ENCODE measurements at places on chromosomes 2 and 18.

DNA sequence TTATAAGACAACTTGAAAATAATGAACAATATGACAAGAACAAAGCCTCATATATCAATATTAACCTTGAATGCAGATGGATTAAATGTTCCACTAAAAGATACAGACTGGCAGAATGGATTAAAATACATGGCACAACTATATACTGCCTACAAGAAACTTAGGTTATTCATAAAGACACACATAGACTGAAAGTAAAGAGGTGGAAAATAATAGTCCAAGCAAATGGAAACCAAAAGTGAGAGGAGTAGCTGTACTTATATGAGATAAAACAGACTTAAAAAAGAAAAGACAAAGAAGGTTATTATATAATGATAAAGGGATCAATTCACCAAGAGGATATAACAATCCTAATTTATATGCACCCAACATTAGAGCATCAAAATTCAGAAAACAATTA lies 18.2 kb downstream of the LMAN1 start:
- no peak for DNase-seq

DNA sequence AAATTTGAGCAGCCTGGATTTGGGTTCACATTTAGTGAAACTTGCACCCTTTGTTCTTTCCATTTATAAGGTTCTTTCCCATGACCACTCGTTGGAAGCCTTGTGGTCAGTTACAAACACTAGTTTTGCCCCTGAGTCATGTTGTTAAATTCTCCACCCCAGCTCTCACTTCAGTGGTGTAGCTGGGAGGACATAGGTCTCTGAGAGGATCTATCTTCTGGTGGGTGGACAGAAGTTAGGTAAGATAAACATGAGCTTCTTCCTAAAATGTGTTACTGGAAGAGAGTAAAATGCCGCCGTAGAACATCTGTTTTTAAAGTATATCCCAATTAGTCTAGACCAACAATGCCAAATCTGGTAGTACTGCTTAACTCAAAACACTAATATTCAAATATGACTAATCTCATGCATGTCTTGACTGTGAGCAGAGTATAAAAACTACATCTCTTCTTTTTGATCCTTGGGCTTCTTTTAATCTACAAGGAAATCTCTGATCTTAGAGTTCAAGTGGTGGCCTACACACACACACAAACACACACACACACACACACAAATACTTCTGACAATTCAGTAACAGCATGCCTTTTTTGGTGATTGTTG lies 162.6 kb upstream of the FN1 start:
- DNase-seq, result no peak

DNA sequence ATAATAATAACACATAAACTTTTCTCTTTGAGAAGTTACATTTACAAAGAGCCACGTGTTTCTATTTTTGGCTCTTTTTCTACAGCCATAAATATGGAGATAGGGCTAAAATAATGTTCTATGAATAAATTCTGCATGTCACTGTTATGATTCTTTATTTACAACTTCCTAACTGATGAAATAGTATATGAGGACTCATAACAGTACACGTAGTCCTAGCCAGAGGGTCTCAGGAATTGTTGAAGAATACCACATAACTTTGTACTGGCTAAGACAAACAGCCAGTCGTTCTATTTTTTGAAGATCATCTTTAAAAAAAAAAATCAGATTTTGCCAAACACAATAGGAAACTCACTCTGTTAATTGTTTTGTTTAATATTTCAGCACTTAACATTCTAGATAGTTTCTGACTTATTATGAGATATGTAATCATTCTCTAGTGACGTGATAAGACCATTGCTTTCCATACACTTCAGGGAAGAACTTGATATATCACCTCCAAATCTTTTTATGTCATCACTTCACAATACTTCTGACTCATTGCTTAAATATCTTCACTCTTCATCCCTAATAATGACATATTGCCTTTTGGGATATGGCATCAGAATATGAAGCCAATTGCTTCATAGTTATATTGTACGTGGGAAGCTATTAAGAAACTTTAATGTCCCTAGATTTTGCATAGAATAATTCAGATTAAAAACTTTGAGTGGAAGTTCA lies 256.1 kb downstream of the XIRP2 start:
- no peak for DNase-seq

DNA sequence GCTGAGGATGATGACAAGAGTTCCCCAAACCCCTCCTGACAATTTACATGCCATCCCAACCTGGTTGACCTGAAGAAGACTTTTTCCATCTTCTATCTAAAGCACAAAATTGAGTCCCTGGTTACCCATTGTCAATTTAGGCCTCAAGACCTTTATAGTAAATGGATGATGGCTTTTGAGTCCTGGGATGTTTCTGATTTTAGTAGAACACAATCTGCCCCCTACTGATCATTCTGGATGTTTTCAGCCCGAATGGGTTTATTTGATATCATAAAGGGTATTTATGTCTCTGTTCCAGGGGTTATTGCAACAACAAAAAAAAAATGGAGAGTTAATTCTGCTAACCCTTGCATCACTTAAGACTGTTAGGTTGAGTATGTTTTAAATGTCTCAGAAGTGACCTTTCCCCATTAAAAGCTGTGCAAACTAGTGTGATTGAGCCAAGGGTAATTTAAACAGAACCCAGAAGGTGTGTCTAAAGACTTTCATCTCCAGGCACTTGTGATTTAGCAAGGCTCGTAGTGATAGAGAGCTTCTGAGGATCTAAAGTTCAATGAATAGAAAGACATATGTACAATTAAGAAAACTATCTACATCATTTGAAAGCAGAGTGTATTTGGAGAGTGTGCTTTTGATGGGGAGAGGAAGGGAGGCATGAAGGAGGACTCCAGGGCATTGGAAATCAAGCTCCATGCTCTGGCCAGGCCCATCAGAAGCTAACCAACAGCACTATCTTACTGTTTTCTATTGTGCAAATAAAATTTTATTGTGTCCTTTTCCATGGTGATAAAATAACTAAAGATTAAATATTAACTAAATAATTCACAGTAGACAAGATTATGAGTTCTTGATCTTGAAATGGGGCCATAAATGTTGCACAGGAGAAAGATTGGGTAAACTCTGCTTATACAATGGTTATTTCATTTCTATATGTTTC lies 96.6 kb upstream of the NOSTRIN start:
- DNase-seq, result no peak

- no peak for DNase-seq
These were observed 24.8 kb upstream of the STAT1 start for GRCh38 chr2:191038741-191039140.

- no peak for DNase-seq
These were observed 471.1 kb upstream of the FAM98A start for GRCh38 chr2:34070196-34070595.

DNA sequence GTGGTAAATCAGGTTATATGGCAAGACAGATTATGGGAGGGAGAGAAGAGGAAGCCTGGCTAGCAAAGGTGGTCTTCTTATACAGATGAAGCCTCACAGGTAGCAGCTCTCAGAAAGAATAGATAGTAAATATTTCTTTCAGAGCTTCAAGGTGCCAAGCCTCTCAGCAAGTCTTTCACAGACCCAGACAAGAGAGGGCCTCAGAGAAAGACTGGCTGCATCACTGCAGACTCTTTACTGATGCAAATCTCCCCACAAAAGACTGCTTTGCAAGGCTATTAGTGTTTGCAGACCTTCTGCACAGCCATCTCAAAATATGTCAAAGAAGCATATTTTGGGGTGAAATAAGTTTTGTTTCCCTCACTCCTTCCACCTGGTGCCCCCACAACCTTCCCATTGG lies 372.4 kb upstream of the RND3 start:
- DNase-seq, result peak; percentile 49

GRCh38 chr2:202425036-202425435 lies 48.9 kb downstream of the BMPR2 start:
- DNase-seq, result no peak

GRCh38 chr2:70745276-70745825 lies 22.6 kb downstream of the ADD2 start:
- DNase-seq, result no peak

DNA sequence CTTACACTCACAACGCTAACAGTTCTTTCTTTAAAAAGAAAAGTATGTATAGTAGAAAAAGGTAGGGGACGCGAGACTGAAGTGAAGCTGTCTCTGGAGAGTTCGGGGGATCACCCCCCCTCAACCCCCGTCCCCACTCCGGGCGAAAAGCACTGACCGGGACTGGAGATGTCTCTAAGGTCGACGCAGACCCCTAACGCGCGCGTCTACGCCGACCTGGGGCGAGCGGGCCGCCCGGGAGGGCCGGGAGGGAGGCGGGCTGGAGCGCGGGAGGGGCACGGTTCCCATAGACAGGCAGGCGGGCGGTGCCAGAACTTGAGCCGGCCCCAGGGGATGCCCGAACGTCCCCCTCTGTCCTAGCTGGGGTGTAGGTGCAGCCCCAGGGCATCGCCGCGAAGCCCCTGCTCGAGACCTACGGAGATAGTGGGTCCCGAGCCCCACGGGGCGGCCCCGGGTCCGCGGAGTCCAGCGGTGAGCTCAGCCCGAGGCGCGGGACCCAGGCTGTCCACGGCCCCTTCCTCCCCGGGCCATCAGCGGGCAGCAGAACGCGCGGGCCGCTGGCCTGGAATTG lies 82.2 kb downstream of the CHRNA1 start:
- DNase-seq, result no peak

GRCh38 chr18:36179562-36180355 lies 7.5 kb upstream of the MOCOS start:
- DNase-seq, result no peak

DNA sequence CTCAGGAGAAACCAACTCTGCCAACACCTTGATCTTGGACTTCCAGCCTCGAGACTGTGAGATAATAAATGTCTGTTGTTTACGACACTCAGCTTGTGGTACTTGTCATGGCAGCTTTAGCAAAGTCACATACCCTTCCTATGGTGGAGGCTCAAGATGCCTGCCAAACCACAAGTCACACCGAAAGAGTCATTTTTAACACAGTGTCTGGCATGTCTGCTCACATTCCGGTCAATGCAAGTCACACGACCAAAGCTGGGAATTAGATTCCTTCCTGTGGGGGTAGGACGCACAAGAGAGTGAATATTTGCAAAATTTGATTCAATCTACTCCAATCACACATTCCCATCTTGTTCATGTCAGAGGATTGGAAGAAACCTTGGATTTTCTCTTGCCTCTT lies 24.6 kb downstream of the KCNE4 start:
- DNase-seq, result no peak
